ENCODE measurements at places on chromosomes 3 and 15. TPM values are rescaled to one million over a fixed set of nuclear protein-coding genes. Genes with fewer than 3 reads are reported as not detected.

The CILP gene
- total RNA-seq = not detected

The SLC2A2 gene
- total RNA-seq = not detected

The RTP1 gene
- total RNA-seq = not detected

The MORC1 gene
- not detected for total RNA-seq

The PRRT3 gene
- total RNA-seq = 2.0 TPM
